Spinal cord (tissue), 10 donors: ENCODE measurements at places on chromosomes 2 and 18. TPM values are rescaled to one million over a fixed set of nuclear protein-coding genes. Genes with fewer than 3 reads are reported as not detected.

- DNase-seq = no peak
Measured at GRCh38 chr2:231931481-231931915, 5.3 kb upstream of the NPPC start.

Gene HOXD11
- 1.4 TPM for total RNA-seq

DNA sequence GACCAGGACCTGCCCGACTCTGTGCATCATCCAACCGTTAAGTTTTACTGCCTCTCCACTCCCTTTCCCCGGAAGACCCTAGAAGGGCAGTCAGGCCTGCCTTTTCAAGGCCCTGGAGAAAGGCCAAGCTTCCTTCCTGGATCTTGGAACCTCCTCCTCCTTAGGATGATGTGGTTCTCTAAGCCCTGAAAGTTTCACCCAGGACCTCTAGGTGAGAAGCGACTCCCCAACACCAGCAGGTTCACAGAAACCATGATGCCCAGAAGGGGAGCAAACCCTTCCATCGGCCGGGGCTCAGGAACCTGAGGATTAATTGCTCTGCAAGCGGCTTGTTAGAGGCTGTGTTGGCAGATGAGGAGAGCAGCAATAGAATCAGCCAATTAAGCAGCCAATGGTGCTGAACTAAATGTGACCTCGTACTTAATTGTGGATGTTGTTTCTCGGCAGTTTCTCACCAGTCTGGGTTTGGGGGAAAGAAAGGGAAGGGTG is 94.2 kb upstream of the FZD7 start:
- peak; percentile 66 for DNase-seq

Gene IGFBP2
- 741 TPM for total RNA-seq

Gene MALL
- 8.8 TPM for total RNA-seq

Gene SPATA3
- not detected for total RNA-seq

GRCh38 chr18:8703092-8703709 is 2.2 kb upstream of the MTCL1 start:
- DNase-seq = no peak

DNA sequence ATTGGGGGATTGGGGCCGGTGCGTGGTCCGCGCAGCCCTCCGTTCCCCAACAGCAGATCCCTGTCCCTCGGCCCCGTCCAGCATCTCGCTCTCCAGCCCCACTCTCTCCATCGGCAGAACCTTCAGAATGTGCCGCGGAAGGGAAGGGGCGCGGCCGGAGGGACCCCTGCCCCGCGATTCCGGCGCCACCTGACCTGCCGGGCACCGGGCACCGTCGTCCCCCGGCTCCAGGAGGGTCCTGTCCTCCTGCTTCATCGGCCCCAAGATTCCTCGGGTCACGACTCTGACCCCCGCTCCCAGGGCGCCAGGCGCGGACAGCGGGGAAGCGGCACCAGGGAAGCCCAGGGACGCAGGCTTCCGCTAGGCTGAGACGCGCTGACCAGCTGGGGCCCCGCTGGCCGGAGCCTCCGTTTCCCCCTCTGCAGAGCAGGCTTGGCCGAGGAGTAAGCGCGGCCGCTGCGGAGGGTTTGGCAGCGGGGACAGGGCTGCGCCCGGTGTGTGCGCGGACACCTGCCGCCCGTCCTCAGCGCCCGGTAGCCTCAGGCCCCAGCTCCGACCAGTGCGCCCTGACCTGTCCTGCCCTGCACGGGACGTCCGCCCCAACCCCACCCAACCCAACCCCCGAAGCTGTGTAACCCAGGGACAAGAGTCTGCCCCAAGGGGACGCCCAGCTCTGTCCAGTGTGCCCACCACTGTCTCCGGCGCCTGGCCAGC is 16.8 kb upstream of the BOK start:
- no peak for DNase-seq

DNA sequence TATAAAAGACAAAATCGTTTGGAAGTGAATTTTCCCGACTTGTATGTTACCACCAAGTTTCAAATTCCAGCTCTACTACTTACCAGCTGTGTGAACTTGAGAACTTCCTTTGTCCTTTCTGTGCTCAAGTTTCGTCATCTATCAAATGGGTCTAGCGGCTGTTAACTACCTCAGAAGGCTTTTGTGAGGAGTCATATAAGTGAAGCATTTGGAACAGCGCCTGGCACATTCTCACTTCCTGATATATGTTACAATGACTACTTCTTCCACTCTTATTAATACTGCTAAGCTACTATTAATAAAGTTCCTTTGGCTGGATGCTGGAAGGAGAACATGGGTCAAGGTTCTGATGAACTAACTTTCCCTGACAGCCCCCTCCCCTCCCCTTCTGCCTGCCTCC is 104.5 kb downstream of the MEIS1 start:
- no peak for DNase-seq

DNA sequence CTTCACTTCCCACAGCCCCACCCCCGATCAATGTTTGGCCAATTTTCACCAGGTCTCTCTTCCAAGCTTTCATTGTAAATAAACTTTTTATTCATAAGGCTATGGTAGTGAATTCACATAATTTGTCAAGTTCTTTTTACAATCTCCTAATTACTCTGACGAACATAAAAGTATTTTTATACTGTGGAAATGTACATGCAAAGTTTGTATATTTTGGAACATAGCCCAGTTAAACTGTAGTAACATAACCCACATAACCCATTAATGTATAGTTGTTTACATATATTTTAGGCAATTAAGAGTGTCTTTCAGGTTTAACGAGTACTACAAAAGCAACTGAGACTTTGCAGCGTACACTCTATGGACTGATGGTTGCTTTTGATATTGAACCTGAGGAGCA is 228.3 kb upstream of the ERBB4 start:
- DNase-seq = no peak

DNA sequence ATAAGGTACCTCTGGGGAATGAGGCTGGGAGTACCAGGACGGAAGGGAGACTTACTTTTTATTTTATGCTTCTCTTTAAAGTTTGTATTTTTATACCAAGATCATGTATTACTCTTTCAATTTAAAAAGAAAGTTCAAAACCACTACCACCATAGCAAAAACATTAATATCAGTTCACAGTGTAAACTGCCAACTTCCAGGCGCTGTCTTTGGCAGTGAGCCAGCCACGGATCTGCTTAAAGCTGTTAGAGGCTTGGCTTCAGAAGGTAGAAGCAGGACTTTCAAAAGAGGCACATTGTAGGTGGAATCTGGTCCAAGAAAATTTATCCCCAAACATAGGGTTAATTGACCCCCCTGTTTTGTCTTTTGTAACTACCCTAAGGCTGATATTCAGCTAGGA is 74.8 kb downstream of the B3GNT2 start:
- no peak for DNase-seq

DNA sequence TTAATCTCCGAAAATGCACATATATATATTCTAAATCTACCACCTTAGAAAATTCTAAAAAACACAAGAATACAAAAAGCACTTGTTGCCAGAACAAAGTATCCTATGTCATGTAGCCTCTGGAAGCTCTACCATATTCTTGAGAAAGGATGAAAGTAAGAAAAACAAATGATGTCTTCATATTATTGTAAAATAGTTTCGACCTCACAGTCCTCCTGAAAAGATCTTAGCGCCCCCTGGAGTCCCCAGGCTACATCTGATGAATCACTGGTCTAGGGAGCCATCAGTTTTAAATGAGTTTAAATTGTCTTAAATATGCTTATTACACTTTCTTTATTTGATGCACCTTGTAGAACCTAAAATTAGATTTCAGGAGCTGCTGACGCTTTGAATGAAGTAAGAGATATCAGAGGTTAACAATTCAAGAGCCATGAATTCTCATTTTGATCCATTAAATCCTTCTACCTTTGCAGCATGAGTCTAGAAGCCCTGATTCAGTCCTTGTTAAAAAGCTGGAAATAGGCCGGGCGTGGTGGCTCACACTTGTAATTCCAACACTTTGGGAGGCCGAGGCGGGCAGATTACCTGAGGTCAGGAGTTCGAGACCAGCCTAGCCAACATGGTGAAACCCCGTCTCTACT is 138.8 kb downstream of the MCFD2 start:
- DNase-seq = peak; percentile 6

GRCh38 chr2:83282043-83282795 is 1176.9 kb downstream of the SUCLG1 start:
- DNase-seq = no peak

Gene DLGAP1
- 16.5 TPM for total RNA-seq

GRCh38 chr2:174970092-174970491 is 35.1 kb downstream of the CHN1 start:
- DNase-seq = no peak
